Stimulated activated CD8-positive, alpha-beta memory T cell treated with anti-CD3 and anti-CD28 coated beads, Interleukin-7, amount 100 ng/mL, for 1 hour (primary cell): ENCODE measurements at places on chromosomes 4 and X.

DNA sequence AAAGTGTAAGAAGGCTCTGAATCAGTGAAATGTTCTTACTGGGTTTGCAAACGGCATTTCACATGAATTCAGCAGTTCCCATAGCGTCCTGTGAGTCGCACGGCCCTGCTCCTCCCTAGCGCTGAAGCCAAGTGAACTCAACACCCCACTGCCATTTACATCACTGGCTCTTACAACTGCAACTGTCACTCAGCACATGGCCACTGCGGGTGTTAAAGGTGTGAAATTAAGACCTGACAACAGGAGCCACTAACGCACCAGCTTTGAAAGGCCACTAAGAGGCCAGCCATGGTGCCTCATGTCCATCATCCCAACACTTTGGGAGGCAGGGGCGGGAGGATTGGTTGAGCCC is 31.7 kb downstream of the RNF212 start:
- DNase-seq: no peak

DNA sequence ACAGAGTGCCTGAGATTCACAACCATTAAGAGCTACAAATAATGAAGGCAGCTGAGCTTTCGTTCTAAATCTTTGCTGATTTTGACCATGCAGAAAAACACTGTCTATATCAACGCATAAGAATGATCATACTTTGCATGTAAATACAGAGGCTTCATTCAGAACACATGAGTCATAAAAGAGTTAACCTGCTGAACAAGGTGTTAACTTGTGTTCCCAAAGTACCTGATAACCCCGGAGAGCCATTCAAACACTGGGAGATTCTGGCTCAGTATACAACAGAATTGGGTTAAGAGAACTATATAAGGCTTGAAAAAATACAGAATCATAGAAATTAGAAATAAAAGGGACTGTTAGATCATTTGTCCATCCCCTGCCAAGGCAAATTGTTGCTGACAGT is 964.3 kb upstream of the TENM3 start:
- DNase-seq: no peak

GRCh38 chr4:122758033-122758432 is 25.5 kb downstream of the BBS12 start:
- DNase-seq: no peak

GRCh38 chr4:54073271-54073880 is 9.0 kb upstream of the CHIC2 start:
- no peak for DNase-seq

DNA sequence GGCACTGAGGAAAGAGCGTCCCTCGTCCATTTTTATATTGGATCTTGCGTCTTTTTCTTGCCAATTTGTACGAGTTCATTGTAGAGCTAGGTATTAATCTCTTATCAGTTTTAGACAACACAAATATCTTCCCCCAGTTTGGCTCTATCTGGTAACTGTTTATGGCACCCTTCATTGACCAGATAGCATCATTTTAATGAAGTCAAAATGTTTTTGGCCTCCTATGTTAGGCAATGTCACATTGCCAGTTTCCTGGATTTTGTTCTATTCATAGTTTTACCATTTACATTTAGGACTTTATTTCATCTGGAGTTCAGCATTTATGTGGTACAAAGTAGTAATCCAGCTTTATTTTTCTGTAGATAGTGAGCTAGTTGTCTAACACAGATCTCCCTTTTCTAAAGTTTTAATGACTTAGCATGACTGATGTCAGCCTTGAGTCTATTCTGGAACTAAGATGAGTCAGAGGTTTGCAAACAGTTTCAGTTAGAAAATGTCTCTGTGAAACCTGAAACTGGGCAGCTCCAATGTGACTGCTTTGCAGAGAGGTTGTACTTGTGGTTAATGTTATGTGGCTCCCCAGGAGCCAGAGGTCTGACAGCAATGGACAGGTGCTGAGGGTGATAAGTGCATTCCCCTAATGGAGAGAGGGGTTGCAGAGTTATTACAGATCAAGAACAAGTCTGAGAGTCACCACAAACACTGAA is 5.3 kb upstream of the STBD1 start:
- DNase-seq: no peak
